Suppressor macrophage (primary cell): ENCODE measurements at places on chromosomes 7 and 10.

DNA sequence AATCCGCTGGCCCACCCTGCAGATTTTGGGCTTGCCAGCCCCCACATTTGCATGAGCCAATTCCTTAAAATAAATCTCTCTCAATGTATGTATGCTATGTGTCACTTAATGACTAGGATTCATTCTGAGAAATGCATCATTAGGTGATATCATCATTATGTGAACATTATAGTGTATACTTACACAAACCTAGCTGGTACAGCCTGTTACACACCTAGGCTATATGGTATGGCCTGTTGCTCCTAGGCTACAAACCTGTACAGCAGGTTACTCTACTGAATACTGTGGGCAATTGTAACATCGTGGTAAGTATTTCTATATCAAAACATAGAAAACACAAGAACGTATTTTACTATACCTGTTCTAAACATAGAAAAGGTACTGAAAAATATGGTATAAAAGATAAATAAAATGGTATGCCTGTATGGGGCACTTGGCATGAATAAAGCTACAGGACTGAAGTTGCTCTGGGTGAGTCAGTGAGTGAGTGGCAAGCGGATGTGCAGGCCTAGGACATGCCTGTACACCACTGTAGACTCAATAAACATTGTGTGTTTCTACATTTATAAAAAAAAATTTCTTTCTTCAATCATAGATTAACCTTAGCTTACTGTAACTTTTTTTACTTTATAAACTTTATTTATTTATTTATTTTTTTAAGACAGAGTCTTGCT is 135.9 kb downstream of the ABCA13 start:
- no peak for DNase-seq

GRCh38 chr7:534075-534474 is 14.4 kb upstream of the PDGFA start:
- DNase-seq = no peak

DNA sequence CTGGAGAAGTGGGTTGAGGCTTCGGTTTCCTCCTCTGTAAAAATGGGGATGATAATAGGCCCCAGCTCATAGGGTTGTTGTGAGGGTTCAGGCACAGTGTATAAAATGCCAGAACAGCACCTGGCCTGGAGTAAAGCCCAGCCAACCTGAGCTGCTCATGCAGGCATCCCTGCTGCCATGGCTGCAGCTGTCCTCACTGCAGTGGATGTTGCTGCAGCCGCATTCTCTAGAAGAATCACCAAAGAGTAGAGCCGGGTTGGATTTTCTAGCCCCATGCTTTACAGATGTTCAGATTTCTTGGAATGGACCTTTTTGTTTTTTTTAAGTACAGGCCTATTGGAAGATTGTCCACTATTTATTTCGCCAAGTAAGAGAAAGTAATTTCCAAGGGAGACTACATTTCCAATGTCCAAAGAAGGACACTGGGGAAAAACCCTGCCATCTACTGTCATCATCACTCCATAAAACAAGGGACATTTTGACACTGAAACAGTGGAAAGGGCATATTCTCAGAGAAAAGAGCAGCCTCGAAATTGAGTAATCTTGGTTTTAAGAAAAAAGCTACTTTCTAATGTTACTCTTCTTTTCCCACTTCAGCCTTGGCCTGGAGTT is 147.5 kb upstream of the TCF7L2 start:
- no peak for DNase-seq

GRCh38 chr7:25944777-25945515 is 207.1 kb upstream of the NFE2L3 start:
- DNase-seq = no peak

- DNase-seq = no peak
These were observed 23.2 kb downstream of the NKX2-3 start for GRCh38 chr10:99555825-99556523.

DNA sequence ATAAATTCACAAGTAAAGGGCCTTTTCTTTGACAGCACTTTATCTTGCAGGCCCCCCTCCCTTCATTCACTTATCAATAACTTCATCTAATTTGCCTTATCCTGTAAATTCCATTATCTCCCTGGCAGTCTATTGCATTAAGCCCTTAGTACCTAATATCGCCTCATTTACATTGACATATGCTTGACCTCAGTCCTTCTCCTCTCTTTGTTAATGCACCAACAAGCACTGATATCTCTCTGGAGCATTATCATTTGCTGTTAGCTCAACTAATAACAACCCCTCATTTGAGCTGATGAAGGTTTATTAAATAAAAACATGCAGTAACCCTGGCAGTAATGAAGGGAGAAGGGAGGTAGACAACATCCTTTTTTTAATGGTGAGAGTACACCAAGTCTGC is 46.8 kb downstream of the EXOC4 start:
- DNase-seq = no peak

GRCh38 chr7:118218413-118219156 is 5.9 kb upstream of the ANKRD7 start:
- DNase-seq = no peak

DNA sequence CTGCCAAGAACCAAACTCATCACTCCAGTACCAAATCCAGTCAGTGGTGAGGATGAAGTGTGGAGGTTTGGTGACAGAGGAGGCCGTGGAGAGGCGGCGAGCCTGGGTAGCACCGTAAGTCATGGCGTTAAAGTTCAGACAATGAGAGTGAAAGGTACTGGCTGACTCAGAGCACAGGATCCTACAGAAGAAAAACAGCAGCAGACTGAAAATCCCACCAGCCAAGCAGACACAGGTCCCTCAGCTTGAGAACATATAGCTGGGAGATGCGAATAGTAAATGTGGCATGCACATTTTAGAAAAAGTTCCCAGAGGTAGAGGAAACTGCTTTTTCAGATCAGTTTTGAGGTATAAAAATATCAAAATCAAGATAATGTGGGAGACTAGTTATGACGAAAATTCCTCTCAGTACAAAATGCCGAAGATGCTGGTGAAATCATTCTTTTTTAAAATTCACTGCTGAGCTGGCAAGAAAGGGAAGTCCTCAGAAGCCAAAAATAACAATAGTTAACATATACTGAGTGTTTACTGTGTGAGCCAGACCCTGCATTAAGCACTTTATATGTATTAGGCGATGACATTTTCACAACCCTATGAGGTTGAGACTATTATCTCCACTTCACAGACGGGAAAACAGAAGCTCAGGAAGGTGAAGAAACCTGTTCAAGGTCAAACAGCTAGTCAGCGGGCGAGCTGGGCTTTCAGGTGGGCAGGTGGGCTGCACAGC is 20.9 kb downstream of the PARP12 start:
- peak; percentile 26 for DNase-seq

- no peak for DNase-seq
These were observed 622.2 kb downstream of the POM121L12 start for GRCh38 chr7:53657586-53657985.

DNA sequence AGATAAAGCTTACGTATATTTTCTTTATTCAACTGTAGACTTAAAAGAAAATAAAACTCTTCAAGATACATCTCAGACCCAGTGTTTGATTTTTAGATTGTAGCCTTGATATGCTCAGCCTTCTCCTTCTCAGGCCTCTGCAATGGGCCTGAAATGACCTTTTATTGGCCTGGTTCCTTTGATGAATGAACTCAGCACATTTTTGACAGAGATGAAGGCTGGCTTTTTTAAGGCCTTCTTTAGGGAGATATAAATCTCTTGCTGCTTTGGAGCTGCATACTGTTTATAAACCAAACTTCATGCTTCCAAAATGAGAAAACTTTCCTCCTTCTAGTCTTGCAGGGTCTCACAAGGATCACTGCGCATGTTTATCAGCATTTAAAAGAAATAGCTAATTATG is 1049.8 kb downstream of the LRMDA start:
- no peak for DNase-seq

DNA sequence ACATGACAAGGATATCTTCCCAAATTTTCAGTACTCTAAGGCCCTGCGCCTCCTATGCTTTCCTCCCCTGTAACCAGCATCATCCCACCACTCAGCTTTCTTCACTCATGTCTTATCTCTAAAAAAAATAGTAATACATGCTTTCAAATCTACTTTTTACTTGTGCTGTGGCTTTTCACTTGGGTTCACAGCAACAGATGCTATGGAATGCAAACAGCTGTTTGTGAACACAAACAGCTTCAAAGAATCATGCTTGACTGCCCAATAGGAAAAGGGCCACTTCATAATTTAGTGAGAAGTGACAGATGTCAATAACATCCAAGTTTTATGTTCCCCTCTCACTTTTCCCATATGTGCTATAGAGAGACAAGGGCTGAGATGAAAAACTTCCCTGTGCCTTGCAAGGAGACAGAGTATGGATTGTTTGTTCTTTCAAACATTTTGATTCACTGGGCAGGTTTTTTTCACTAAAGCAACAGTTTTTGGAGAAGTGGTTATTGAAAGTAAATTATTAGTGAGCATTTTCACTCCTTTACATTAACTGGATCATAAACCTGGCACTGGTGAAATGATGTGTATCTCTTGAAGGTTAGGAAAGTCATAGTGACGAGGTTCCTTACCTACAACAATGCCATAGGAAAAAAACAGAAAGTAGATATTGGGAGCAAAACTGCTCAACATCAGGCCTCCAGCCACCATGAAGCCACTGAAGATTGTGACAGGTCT is 37.3 kb downstream of the SLC16A9 start:
- no peak for DNase-seq
